Kidney (tissue), 22 donors: ENCODE measurements at places on chromosomes 11 and 22.

GRCh38 chr22:20503816-20504215, 3.6 kb upstream of the MED15 start:
- DNase-seq, result no peak

DNA sequence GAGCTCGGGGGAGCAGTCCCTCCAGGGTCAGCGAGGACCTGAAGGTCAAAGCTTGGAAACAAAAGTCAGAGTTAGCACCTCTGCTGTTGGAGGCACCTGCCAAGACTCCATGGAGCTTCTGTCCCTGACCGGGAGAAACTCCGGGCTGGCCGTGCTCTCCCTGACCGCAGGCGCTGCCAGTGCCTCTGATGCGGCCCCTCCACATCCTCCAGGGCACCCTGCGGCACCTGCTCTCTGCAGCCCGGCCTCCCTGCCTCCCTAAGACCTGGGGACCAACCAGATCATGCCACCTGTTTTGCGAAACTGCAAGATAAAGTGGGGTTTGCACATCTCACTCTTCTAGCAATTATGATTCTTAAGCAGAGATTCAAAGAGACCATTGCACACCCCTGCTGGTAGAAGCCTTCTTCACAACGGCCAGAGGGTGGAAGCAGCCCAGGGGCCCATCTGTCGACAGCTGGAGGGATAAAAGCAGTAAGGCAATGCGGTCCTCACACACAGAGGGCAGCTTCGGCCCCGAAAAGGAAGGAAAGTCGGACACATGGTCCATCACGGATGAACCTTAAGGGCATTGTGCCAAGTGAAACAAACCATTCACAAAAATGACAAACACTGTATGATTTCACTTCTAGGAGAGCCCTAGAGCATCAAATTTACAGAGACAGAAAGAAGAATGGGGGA, 477.1 kb downstream of the BRD1 start:
- DNase-seq, result peak; percentile 34

- peak; percentile 40 for DNase-seq
Measured at GRCh38 chr22:49853981-49854831, 562 bp downstream of the ZBED4 start.

GRCh38 chr11:2625183-2625582, 74.6 kb downstream of the KCNQ1OT1 start:
- DNase-seq, result no peak

GRCh38 chr11:96482193-96482592, 92.4 kb downstream of the JRKL start:
- DNase-seq, result no peak

- no peak for DNase-seq
Measured at GRCh38 chr11:130126516-130126915, 33.1 kb upstream of the ST14 start.

DNA sequence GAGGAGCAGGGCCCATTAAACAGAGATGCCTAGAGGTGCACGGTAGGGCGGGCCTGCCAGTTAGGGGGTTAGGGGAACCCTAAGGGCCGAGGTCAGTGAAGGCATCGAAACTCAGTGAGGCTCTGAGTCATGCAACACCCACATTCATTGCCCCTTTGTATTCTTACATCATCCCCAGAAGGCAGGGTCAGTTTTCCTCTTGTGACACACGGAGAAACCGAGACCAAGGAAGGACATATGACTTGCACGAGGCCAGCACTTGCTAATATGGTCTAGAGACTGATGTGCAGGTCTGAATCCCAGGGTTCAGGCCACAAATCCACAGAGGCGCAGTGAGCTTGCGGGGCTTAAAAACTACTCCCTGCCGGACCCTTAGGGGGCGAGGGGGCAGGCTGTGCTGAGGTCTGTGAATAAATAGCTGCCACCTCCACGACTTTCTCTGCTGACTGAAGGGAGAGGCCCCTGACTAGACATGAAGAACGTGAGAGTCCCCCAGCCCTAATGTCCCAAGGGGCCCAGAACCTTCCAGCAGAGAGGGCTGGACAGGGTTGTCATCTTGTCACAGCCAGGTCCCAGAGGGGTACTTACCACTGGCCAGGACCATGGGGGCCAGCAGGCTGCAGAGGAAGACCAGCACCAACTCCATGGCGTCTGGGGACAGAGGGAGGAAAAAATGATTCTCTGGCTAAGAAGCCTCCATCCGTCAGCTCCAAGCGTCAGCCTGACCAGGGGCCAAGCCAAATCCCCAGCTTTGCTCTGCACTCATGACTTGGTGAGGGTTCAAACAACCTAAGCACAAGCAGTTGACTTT, 17.8 kb upstream of the FXYD2 start:
- DNase-seq, result peak; percentile 2

GRCh38 chr11:88827018-88827676, 238.6 kb downstream of the GRM5 start:
- peak; percentile 9 for DNase-seq

DNA sequence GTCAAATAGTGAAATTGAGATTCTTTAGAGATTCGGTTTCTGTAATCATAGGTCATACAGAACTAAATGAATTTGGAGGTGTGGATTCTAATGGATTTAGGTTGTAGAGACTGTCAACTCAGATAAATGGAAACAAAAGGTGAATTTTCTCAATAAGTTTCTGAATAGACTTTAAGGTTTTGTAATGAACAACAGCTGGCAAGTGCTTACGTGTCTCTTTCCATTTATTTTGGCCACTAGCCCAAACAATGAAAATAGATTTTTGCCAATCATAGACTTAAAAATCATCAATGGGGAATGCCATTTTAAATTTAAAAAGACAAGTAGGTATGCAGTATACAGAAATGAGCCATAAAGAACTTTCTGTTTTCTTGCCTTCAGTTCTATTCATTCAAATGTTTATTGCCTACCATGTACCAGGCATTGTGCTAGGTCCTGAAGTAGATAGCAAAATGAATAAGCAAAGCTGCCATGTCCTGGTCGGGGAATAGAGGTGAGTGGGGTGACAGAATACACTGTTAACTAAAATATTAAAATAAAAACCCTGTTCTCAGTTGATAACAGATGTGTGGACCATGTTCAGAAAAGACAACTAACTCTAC, 16.9 kb upstream of the TMEM135 start:
- DNase-seq, result no peak

- DNase-seq, result peak; percentile 75
Measured at GRCh38 chr11:130330101-130330684, 15.5 kb upstream of the ZBTB44 start.

GRCh38 chr22:46984751-46985506, 222.5 kb downstream of the TBC1D22A start:
- DNase-seq, result no peak

DNA sequence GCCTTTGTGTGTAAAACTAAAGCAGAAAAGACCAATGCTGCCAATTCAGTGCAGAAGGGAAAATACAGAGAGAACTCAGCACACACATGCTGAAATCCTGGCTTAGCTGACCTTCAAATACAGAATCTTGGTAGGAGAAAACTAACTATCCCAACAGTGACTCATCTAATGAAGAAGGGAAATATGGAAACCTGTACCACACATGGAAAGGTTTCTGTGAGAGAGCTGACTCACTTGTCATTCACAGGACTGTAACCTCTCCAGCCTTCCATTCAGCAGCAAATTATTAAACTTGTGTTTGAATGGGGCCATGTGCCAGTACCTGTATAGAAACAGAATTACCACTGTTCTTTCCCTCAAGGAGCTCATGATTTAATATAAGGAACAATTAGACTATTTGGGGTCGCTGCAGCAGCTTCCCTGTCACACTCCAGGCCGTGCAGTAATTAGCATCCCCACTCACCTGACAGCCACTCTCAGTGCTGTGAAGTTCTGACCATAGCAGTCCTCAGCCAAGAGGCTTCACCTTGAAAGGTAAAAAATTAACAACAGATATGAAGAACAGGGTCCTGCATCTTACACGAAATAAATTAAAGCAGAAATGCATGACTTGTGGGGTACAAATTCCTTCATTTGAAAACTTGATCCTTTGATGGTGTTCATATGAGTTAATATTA, 53.9 kb downstream of the MSANTD4 start:
- no peak for DNase-seq

GRCh38 chr11:107043242-107044006, 25.1 kb upstream of the GUCY1A2 start:
- no peak for DNase-seq

DNA sequence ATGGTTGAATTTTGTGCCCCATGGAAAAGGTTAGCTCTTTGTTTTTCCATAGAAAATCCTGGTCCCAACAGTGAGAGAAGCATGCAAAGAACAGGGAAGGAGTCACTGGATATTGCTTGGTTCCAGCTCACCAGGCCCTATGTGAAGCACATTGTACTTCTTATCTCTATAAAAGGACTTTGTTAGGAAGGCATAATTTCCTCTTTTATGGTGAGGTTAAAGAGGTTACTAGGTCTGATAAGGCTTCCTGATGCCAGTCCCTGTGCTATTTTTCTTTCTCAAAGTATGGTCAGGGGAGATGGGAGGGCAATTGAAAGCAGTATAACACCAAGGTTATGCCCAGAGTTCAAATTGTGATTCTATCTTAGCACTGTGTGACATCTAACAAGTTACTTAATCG, 162.6 kb downstream of the KIF18A start:
- no peak for DNase-seq

DNA sequence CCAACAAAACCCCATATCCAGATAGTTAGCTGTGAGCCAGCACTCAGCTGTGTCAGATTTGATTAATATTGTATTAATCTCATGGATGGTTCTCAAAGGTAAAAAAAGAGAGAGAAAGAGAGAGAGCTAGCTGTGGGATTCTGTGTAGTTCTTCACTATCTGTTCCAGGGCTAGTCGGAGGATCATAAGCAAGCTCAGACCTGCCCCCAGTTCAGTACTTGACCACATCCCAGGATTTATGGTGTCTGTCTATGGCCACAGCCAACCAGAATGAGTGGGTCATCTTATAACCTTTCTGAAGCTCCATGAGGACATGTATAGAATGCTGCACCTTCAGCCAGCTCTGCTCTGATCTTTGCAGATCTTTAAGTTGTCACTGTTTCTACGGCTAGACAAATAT, 13.5 kb upstream of the B3GNT6 start:
- no peak for DNase-seq

GRCh38 chr22:19629720-19630419, 84.4 kb upstream of the SEPTIN5 start:
- peak; percentile 87 for DNase-seq

GRCh38 chr11:117251506-117251905, 19.0 kb downstream of the RNF214 start:
- no peak for DNase-seq

DNA sequence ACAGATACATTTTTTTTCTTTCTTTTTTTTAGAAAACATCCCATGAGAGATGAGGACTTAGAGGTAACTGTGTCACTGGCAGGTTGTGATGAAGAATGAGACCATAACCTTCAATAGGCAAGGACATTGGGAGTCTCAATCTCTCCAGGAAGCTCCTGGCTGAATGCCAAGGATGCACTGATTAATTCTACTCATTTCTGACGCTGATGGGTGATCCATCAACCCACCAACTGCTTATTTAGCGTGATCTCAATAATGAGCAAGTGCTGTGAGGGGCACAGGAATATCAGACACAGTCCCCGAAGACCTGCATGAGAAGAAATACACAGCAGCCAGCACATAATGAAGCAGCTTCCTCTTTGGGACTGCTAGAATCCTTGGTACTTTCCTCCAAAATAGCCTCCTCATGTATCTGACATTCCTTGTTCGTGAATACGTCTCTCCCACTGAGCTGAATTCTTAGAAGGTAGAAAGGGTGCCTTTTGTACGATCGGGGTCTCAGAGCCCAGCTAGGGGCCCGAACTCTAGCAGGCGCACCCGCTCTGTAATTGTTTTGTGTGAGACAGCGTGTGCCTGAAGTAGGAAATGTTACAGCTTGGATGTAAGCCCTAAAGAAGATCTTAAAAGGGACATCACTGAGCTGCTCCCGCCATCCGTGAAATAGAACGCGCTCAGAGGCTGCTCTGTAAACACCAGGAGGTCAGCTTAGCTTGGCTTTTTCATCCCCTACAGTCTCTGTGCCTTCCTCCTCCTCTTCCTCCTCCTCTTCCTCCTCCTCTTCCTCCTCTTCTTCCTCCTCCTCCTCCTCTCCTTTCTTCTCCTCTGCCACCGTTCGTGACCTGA, 7.2 kb downstream of the CLMP start:
- DNase-seq, result no peak

- DNase-seq, result peak; percentile 51
Measured at GRCh38 chr11:31813391-31814175, 2.5 kb upstream of the PAX6 start.

- DNase-seq, result no peak
Measured at GRCh38 chr11:101264306-101264705, 134.7 kb upstream of the PGR start.

DNA sequence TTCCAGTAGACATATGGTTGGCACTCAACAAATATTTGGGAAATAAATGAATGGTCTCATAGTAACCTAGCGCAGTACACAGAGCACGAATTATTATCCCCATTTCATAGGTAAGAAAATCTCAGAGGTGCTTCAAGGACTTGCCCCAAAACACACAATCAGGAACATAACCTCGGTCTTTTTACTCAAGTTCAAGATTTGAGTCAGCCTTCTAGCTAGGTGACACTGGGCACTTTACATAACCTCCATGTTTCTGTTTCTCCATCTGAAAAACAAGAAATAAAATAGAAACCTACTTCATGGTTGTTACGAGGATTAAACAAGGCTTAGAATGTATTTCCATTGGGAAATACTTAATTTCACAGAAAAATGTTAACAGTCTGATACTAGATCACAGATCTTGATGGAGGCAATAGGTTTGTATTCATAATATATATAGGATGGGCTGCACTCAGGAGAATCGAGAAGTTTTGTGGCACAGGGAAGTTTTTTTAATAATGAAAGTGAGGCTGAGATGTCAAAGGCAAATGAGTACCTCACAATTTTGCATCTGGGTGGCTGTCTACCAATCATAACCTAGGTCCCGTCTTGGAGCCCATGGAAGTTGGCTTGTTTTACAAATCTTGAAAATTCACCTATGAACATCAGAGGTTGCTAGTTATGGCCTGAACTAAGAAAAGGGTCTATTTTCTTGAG, 147.4 kb upstream of the ZC3H12C start:
- no peak for DNase-seq

DNA sequence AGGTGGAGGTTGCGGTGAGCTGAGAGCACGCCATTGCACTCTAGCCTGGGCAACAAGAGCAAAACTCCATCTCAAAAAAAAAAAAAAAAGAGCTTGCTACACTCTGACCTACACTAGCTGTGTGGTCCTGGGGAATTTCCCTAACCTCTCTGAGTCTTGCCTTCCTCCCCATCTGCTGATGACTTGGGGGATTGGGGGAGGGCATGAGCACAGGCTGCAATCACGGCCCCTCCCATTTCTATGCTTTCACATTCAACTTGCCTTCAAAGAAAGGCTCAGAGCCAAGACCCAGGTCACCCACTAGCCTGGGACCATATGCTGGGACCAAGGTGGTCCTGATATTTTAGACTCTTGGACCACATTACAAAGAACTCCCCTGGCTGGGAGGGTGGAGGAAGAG, 39.8 kb upstream of the TEF start:
- DNase-seq, result no peak

DNA sequence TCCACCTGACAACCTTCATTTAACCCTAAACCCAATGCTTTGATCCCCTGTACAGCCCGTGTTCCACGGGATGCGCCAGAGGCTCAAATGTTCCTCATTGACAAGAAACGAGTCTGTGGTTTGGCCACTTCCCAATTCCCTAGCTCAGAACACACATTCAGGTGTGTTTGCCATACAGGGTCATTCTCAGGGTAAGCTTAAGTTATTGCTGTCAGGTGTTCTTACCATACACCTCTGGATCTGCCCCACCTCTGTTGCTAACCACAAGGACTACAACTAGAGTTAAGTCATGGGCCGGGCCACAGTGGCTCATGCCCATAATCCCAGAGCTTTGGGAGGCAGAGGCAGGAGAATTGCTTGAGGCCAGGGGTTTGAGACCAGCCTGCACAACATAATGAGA, 45.6 kb upstream of the POLD3 start:
- no peak for DNase-seq
